ENCODE measurements at places on chromosomes 4 and X.

- peaks cover 6% of the 10 kb centered on the region for H3K4me1 ChIP-seq
- peaks cover 22% of the 10 kb centered on the region for H3K27me3 ChIP-seq
- no peaks in the 10 kb centered on the region for H3K36me3 ChIP-seq
- no peak for DNase-seq
- no peak overlapping the region for H3K27ac ChIP-seq
Observed at GRCh38 chr4:83657336-83657735, 121.4 kb downstream of the GPAT3 start.

GRCh38 chrX:21675931-21676330 is 17.8 kb upstream of the KLHL34 start:
- no peaks in the 10 kb centered on the region for H3K4me1 ChIP-seq
- DNase-seq: no peak
- H3K27ac ChIP-seq: no peak overlapping the region
- no peaks in the 10 kb centered on the region for H3K36me3 ChIP-seq

DNA sequence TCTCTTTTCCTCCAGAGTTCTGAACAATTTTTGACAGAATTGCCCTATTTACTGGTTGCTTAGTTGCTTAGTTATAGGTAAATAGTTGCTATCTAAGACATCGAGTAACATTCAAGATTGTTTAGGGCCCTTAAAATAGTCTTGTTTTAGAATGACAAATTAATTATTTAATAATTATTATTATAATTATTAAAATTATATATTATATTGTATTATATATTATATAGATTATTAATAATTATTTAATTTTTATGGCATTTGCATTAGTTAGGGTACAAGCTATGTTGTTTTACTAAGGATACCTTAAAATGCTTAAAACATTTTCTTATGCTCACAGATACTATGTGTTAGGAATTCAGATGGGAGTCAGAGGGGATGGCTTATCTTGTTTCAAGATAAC is 59.2 kb downstream of the NPY1R start:
- H3K27ac ChIP-seq: no peak overlapping the region
- H3K4me1 ChIP-seq: no peaks in the 10 kb centered on the region
- no peak overlapping the region for H3K4me3 ChIP-seq
- DNase-seq: no peak
- H3K36me3 ChIP-seq: peaks cover 1% of the 10 kb centered on the region
- H3K27me3 ChIP-seq: no peaks in the 10 kb centered on the region

- no peak overlapping the region for H3K4me3 ChIP-seq
- H3K27ac ChIP-seq: no peak overlapping the region
- no peaks in the 10 kb centered on the region for H3K4me1 ChIP-seq
- peaks cover 1% of the 10 kb centered on the region for H3K36me3 ChIP-seq
- H3K27me3 ChIP-seq: peaks cover 15% of the 10 kb centered on the region
Observed at GRCh38 chr4:89222170-89222569, 85.4 kb downstream of the GPRIN3 start.

GRCh38 chr4:173525118-173526011 is 4.7 kb downstream of the HAND2 start:
- H3K27me3 ChIP-seq: peaks cover 97% of the 10 kb centered on the region
- DNase-seq: no peak
- H3K4me1 ChIP-seq: peaks cover 24% of the 10 kb centered on the region
- no peak overlapping the region for H3K27ac ChIP-seq
- peaks cover 14% of the 10 kb centered on the region for H3K36me3 ChIP-seq

GRCh38 chrX:136963973-136964372 is 69.8 kb downstream of the GPR101 start:
- no peak overlapping the region for H3K27ac ChIP-seq
- no peak for DNase-seq
- no peak overlapping the region for H3K4me3 ChIP-seq
- H3K27me3 ChIP-seq: no peaks in the 10 kb centered on the region

DNA sequence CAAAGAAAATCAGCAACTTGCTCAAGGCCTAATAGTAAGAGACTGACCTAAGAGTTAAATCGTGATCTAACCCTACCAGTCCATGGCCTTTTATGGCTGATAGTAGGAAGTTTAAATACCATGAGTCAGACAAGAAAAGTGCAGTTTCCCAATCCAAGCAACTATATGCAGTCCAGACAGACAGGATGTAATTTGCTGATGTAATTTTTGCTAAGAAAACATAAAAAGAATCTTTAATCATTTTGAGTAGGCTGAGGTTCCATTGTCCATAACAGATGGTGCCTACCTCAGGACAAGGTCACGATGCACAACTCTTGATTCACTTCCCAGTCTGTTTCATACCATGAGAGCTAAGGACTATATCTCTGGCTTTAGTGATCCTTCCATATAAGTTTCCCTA is 317.5 kb upstream of the GRIA3 start:
- no peaks in the 10 kb centered on the region for H3K27me3 ChIP-seq

DNA sequence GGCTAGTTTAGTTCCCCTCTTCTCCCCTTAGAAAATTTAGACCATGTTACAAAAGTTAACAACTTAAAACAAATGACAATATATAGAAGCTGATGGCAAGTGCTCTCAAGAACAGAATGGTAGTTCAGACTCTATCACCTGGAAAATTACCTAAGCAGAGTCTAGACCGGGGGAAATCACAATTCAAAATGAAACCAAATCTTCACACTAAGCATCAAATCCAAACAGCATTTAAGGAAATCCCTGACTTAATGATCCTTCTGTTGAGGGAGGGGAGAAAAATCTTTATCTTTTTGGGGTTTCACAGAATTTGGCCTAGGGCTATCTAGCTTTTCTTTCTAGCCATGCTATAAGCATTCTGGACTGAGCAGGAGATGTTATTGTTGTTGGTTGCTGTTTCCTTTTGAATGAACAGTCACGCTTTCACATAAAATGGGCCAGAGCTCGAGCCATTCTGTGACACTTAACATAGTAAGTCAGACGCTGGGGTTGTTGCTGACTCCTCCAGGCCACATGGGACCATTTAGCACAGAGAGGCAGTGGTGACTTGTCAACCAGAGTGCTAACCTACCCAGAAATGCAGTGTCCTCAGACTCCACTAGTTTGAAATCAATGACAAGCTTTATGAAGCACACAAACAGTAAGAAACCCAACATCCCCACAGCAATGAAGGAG is 16.0 kb upstream of the LSM6 start:
- H3K4me1 ChIP-seq: no peaks in the 10 kb centered on the region
- no peak overlapping the region for H3K4me3 ChIP-seq
- H3K27ac ChIP-seq: no peak overlapping the region
- no peak for DNase-seq
- H3K27me3 ChIP-seq: peaks cover 72% of the 10 kb centered on the region
- no peaks in the 10 kb centered on the region for H3K36me3 ChIP-seq

GRCh38 chr4:6106156-6106555 is 87.9 kb upstream of the C4orf50 start:
- peaks cover 27% of the 10 kb centered on the region for H3K36me3 ChIP-seq
- DNase-seq: no peak
- peaks cover 9% of the 10 kb centered on the region for H3K4me1 ChIP-seq
- no peak overlapping the region for H3K4me3 ChIP-seq
- H3K27me3 ChIP-seq: no peaks in the 10 kb centered on the region

DNA sequence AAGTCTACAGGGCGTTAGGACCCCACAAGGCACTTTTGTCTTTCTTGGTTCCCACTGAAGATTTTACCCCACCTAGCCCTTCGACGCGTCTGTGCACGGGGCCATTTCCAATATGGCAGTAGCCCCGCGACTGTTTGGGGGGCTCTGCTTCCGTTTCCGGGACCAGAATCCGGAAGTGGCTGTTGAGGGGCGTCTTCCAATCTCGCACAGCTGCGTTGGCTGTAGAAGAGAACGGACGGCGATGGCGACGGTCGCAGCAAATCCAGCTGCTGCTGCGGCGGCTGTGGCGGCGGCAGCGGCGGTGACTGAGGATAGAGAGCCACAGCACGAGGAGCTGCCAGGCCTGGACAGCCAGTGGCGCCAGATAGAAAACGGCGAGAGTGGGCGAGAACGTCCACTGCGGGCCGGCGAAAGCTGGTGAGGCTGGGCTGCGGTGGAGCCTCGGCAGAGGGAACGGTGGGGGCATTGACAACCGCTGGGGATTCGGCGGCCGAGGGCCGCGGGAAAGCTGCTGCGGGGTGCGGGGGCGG is at the start of gene USP11:
TSS of gene USP11 (plus strand) at position 207 of the 530 bp plus-strand sequence. CDS start at position 242, 35 bp downstream.
- DNase-seq: peak; percentile 36
- peaks cover 20% of the 10 kb centered on the region for H3K4me1 ChIP-seq
- peaks cover 32% of the 10 kb centered on the region for H3K36me3 ChIP-seq
- H3K4me3 ChIP-seq: peak within 1 kb of the TSS; percentile 93
- H3K27me3 ChIP-seq: no peaks in the 10 kb centered on the region

DNA sequence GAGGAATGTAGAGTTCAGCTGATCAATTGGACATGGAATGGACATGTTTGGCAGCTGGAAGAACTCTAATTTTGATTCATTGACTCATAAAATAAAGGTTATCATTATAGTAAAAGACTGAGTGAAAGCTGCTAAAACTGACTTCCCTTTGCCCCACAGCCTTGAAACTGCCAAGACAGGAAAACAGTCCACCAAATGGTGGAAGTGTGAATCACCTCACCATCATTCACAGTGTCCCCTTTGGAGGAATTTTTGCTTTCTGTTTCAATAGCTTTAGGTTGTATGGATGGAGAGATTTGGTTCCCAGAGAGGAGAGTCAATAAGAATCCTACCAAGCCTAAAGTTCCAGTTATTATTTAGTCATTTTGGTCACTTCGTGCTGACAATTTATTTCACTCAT is 20.8 kb upstream of the FREM3 start:
- DNase-seq: no peak
- H3K4me1 ChIP-seq: no peaks in the 10 kb centered on the region
- H3K27me3 ChIP-seq: no peaks in the 10 kb centered on the region
- H3K36me3 ChIP-seq: no peaks in the 10 kb centered on the region
- H3K27ac ChIP-seq: no peak overlapping the region

- H3K4me1 ChIP-seq: no peaks in the 10 kb centered on the region
- H3K27ac ChIP-seq: no peak overlapping the region
- no peak overlapping the region for H3K4me3 ChIP-seq
- H3K27me3 ChIP-seq: no peaks in the 10 kb centered on the region
- H3K36me3 ChIP-seq: no peaks in the 10 kb centered on the region
Observed at GRCh38 chrX:105462186-105462585, 241.7 kb upstream of the TEX13A start.

- H3K4me3 ChIP-seq: no peak overlapping the region
- H3K36me3 ChIP-seq: peaks cover 2% of the 10 kb centered on the region
- H3K4me1 ChIP-seq: no peaks in the 10 kb centered on the region
Observed at GRCh38 chr4:72564184-72564583, 4.8 kb downstream of the ADAMTS3 start.

DNA sequence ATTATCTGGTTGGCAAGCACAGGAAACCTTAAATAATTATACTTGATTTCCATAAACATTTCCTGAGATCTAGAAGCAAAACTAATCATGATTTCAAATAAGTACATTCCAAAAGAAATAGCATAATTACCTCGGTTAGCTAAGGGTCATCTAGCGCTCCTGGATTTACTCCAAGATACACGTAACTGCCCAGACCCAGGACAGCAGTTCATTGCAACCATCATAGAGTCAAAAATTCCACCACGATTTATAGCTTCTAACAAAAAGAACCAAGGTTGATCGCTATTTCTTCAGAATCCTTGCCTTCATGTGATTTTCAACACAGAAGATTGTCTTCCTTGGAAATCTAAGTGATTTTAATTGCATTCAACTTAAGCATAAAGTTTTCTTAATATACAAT is 1235.5 kb upstream of the TENM3 start:
- H3K27me3 ChIP-seq: no peaks in the 10 kb centered on the region
- H3K36me3 ChIP-seq: no peaks in the 10 kb centered on the region
- no peak overlapping the region for H3K27ac ChIP-seq
- no peaks in the 10 kb centered on the region for H3K4me1 ChIP-seq
- no peak for DNase-seq
- no peak overlapping the region for H3K4me3 ChIP-seq

DNA sequence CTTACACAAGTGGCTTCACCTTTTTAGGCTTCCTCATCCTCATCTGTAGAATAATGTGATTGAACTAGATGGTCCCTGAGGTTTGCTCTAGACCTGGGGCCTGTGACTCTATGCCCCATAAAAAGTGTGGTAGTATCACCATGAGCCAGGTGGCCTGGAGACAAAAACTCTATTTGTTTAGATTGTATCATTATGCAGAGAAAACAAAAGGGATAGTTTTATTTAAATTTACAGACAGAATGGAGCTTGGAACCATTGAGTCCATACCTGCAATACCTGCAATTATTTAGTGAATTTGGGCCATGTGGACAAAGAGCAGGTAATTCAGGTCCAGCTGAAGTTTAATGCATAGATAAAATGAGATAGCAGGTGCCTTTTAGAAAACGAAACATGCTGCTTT is 139.5 kb upstream of the RPL34 start:
- no peak overlapping the region for H3K27ac ChIP-seq
- DNase-seq: no peak
- no peaks in the 10 kb centered on the region for H3K27me3 ChIP-seq
- no peaks in the 10 kb centered on the region for H3K36me3 ChIP-seq
- no peak overlapping the region for H3K4me3 ChIP-seq

- H3K4me1 ChIP-seq: no peaks in the 10 kb centered on the region
- H3K27ac ChIP-seq: no peak overlapping the region
- no peaks in the 10 kb centered on the region for H3K27me3 ChIP-seq
- no peaks in the 10 kb centered on the region for H3K36me3 ChIP-seq
Observed at GRCh38 chr4:95638920-95639501, 90.2 kb upstream of the UNC5C start.

DNA sequence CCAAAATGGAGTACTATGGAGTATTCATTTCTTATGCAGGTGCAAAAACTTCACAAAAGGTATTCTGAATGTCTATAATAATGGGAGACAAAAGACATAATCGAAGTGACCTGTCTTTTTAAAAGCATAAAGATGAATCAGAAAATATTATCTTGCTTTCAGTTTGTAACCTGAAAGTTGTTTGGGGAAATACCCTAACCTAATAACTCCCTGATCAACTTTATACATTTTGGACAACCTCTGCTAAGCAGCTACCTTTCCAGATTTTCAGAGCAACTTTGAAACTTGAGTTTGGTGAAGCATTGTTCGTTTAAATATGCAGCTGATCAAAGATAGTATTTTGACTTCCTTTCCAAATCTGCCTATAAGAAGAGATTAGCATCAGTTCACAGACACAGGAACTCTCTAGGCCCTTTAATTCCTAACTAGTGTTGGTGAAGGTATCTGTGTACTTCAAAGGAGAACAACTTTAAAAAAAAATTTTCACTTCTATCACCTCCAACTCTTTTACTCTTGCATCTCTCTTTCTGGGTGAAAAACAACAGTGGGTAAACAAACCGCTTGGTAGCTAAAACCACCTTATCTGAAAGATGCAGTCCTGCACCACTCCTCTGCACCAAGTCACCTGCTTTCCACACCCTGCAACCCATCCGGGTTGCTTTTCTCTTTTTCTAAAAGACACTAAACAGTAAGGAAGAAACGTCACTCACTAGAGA is 26.5 kb downstream of the CD40LG start:
- peaks cover 11% of the 10 kb centered on the region for H3K36me3 ChIP-seq
- peak overlapping the region; percentile 92 for H3K27ac ChIP-seq
- peaks cover 38% of the 10 kb centered on the region for H3K4me1 ChIP-seq
- DNase-seq: no peak

DNA sequence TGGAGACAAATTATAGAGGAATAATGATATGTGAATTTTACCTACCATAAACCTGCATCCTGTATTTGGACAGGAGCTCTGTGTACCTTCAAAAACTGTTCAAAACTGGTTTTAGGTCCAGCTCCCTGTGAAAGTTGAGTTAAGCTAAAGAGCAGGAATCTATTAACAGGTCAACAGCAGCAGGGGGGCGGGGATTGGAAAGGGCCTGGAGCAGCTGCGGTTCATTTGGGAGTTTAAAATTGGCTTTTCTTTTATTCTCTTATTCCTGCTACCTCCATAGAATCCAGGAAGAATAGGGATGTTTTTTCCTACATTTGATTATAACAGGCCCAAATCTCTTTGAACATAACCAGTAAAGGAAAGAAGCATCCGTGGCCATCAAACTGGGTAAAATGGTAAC is 23.8 kb downstream of the SHROOM3 start:
- H3K27ac ChIP-seq: no peak overlapping the region
- DNase-seq: no peak
- H3K4me3 ChIP-seq: no peak overlapping the region
